ENCODE measurements at places on chromosomes 1 and 21.

- DNase-seq: no peak
These were observed 28.4 kb downstream of the SYT2 start for GRCh38 chr1:202681736-202682420.

- no peak for DNase-seq
These were observed 76.8 kb downstream of the GLIS1 start for GRCh38 chr1:53662169-53662568.

GRCh38 chr1:11333631-11334030 is 60.6 kb downstream of the UBIAD1 start:
- DNase-seq: no peak

GRCh38 chr1:30407865-30408580 is 315.4 kb downstream of the MATN1 start:
- DNase-seq: no peak
